ENCODE measurements at places on chromosomes 5 and 9.

DNA sequence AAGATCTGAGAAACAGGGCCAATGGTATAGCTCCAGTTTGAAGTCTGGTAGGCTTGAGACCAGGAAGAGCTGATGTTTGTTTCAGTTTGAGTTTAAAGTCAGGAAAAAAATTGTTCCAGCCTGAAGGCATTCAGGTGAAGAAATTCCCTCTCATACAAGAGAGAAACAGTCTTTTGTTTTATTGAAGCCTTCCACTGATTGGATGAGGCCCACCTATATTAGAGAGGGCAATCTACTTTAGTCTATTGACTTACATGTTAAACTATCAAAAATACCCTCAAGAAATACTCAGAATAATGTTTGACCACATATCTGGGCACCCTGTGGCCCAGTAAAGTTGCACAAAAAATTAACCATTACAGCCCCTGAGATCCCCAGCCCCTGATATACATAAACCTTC, 5.2 kb upstream of the DEPDC1B start:
- DNase-seq = no peak

DNA sequence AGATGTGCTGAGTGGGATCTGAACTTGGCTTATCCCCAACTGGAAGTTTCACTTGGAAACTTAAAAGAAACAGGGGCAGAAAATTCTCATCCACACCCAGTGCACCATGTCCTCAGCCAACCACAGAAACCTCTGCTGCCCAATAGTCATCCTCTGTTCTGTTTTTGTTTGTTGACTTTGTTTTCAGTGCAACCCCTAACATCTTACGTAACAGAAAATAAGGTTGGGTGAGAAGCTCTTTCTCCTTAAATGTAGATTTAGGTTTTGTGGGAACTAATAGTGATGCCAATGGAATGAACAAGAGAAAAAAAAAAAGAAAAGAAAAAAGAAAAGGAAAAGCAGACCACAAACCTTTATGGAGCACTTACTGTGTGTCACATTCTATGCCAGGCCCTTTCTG, 262.8 kb downstream of the PAPPA start:
- no peak for DNase-seq

GRCh38 chr9:131656356-131657036, 83.4 kb downstream of the RAPGEF1 start:
- DNase-seq = peak; percentile 51

- DNase-seq = no peak
These were observed 61.8 kb downstream of the ACTBL2 start for GRCh38 chr5:57420801-57421200.

DNA sequence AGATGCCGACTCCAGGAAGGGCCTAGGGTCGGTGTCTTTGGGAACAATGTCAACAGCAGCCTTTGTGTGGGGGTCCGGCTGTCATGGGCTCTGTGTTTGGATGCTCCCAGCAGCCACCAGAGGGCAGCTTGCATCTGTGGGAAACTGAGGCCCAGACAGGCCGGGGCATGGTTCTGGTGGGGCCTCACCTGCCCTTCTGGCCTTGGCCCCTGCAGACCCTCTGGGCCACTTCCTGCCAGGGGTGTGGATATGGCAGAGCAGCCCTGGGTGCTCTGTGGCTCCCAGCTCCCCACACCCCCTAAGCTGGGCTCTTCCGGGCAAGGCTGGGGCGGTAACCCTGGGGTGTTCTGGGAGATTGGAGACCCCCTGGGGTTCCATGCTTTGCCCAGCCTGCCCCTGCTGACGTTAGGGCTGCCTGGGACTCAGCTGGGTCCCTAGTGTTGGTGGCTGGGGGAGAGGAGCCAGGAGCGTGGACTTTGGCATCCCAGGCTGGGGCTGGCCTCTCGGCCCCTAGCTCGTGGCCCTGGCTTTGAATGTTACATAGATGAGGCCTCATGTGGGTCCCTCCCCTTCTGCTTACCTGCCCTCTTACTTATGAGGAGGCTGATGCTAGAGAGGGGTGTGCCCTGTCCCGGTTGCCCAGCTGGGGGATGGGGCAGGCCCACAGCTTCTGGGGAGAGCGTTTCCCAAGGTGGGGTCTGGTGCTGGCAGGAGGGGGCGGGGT, 38.3 kb downstream of the RXRA start:
- DNase-seq = peak; percentile 66

- no peak for DNase-seq
These were observed 17.8 kb downstream of the MED10 start for GRCh38 chr5:6360323-6361072.

DNA sequence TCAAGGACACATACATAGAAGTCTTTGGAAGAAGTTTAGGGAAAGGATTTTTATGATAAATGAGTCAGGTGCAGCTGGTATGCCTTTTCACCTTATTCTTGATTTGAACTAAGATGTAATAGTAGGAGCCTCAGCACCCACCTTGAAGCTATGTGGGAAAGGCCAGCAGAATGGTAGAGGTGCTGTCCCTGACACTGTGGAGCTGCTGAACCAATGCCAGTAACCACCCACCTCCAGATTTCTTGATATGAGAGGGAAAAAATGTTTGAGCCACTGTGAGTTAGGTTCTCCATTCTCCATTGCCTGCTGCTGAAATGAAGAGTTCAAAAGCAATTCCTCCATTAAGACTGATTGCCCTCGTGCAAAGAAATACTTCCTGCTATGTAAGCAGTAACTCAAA, 12.2 kb upstream of the HMGCR start:
- no peak for DNase-seq

DNA sequence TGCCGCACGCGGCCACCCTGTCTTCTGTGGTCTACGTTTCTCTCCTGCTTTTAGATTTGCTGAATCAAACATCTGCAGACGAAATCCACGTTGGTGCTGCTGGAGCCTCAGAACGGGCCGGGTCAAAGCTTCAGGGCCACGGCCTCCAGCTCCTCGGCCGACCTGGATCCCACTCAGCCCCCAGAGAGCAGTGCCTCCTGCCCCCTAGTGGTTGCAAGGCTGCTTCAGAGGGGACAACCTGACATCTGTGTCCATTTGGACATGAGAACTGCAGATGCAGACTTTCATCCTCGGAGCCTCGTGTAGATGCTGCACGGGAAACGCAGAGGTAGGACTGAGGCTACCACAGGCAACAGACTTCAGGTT, 23.0 kb upstream of the SLC6A3 start:
- peak; percentile 45 for DNase-seq

- no peak for DNase-seq
These were observed 52.6 kb downstream of the MED27 start for GRCh38 chr9:132026932-132027585.

DNA sequence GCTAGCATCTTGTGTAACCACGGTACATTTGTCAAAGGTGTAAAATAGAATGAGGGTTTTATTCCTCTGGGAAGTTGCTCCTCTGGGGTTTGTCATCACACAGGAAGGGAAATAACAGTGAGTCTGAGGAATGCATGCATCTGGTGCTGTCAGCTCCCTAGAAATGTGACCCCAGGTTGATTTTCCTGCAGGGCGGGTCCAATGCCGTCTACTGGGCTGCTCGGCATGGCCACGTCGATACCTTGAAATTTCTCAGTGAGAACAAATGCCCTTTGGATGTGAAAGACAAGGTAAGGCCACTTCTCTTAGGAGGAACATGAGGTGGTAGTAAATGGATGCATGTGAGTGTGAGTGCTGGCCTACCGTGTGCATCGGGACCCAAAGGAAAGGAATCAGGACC, 78.8 kb upstream of the CTSL start:
- no peak for DNase-seq

DNA sequence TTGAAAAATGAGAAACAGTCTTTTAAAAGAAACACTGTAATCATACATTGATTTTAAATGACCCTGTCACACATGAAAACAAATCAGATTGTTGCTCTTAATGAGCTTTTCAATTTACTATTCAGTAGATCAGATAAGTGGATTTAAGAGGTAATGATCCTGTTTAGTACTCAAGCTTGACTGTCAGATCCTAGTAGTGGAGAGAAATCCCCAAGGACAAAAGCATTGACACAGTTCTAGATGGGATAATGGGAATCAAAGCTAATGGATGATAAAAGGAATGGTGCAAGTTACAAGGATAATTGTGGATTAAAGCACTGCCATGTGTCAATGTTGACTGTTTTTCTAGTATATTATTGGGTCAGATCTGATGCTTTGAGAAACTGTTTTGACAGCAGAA, 142.3 kb upstream of the TLX3 start:
- DNase-seq = no peak

GRCh38 chr5:110346893-110347358, 379.5 kb downstream of the TMEM232 start:
- DNase-seq = peak; percentile 88

DNA sequence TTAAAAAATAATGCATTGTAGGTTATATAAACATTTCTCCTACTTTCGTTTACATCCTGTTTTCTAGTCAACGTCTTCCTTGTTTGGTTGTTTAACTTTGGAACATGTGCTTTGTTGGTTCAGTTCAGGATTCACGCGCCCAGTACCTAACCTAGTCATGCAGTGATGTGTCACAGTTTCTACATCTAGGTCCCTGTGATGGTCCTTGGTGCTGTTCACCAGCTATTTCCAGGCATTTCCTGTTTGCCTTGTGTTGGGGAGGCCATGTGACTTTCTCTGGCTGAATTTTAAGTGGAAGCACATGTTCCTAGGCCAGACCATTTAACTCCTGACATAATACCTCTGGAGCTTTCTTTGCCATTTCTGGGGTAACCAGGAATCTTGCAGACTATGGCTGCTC, 292.3 kb downstream of the SMARCA2 start:
- DNase-seq = no peak

DNA sequence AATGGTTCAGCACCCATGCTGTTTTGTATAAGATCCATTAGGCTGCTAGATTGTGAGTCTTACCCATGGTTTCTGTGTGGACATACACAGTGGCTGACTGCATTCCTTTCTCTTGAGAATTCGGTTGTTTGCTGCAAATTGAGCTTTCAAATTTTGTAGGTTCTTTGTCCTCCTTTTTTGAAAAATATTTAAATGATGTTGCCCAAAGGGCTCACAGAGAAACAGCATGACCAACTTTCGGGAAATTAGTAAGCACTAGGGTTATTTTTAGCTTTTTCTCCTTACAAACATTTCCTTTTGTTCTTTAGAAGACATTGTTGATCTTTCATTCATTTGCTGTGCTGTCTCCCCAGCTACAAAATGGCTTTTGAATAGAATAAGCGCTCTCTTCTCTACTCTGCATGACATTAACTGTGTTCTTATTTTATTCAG, 79.4 kb downstream of the NLN start:
- DNase-seq = no peak

DNA sequence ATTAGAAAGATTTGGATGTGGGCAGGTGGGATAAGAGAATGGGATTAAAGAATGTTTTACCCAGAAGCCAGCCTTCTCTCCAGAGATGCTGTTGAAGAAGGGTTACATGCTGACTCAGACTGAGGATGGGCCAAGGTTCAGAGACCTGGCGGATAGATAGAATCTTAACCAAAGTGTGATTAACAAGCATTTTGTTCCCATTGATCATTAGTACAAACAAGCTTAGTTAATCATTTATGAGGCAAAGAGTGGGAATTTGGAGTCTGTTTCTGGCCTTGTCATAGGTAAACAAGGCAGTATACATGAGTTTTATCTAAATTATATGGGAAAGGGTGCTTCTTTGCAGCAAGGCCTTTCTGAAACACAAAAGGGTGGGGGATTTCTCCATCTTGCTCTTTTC, 20.8 kb upstream of the DTWD2 start:
- DNase-seq = peak; percentile 87

GRCh38 chr9:101463397-101463796, 27.8 kb upstream of the ALDOB start:
- DNase-seq = no peak

DNA sequence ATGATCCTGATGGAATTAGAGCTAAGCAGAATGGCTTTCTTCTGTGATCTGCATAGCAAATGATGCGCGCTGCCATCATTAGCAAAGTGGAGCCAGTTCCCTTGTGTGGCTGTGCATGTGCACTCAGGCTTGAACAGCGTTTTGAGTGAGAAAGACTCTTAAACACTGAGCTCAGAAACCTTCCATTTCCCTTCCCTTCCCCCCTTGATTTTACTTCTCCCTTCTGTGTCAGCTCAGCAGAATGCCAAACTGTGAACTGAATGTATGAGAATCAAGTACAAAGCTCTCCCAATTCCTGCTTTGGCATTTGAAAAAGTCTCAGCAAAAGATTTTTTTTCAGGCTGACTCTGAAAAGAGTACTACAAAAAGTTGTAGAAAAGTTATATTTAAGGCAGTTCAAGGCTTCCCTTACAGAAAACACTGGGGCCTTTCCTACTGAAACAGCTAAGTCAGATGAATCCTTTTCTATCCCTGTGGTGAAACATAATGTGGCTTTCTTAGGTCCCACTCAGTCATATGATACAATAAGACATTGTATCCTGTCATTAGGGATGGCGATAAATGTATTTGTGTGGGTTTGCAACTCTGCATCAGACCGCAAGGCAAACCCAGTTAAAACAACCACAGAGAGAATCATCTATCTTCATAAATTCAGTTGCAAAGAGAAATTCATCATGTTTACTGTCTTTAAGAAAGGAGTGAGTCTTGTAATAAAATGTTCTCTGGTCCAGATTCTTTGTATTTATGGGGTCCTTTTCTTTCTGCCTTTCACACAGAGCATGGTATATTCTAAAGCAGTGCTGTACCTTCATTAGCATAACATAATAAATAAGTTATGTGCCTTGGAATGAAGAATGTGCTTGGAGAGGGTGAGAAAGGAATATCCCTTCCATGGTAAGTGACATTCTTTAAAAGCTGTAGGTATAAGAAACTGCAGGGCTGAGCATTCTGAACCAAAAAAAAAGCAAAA, 222.6 kb downstream of the CAAP1 start:
- DNase-seq = no peak

- peak; percentile 87 for DNase-seq
These were observed 391.1 kb downstream of the ADGRV1 start for GRCh38 chr5:90949469-90950358.

DNA sequence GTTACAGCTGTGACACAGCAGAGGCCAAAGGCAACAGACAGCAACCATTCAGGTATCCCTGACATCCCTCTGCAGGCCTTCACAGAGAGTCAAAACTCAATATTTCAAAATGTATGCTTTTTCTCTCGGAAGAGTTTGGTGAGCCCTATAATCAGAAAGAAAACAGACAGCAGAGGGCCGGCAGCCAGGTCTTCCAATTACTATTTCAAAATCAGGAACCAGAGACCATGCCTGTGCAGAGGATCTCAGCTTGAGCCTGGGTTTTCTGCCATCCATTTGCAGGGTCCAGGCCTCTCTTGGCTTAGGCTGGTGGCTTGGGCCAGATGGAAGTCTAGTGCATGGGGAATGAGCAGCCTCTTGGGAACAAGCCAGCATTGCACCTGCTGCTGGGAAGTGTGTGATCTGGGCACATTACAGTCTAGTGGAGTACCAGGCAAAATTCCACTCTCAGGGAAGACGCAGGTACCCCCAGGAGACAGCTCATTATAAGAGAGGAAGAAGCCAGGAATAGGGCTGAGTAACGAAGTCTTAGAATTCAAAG, 231.3 kb downstream of the ENC1 start:
- DNase-seq = no peak

DNA sequence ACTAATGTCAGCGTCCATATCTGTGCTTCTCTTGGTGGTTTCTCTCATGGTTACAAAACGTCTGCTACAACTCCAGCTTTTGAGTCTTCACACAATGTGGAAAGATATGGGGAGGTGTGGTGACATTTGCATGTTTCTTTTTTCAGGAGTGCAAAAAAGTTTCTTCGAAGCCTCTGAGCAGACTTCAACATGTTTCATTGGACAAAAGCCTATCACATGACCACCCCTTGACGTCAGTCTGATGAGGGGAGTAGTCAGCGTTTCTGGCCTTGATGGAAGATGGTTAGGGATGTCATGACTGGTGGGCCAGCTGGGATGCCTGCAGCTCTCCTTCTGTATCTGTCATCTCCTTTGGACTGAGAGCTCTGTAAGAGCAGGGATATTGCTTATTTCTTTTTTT, 61.4 kb downstream of the PTPDC1 start:
- DNase-seq = no peak

GRCh38 chr5:115838885-115839518, 2.4 kb downstream of the ATG12 start:
- DNase-seq = peak; percentile 77

All from small intestine (tissue), 16 donors.